Stimulated activated CD4-positive, alpha-beta T cell treated with anti-CD3 and anti-CD28 coated beads, Interleukin-12 subunit alpha, Interleukin-12 subunit beta, amount 100 ng/mL, for 4 hours (primary cell): ENCODE measurements at places on chromosomes 4 and X.
A peak's percentile ranks its signal among the peaks of the same experiment; 100 is the strongest.

- no peak for DNase-seq
Observed at GRCh38 chrX:148416142-148416541, 84.3 kb upstream of the AFF2 start.

GRCh38 chr4:161656594-161656993 is 507.2 kb downstream of the FSTL5 start:
- no peak for DNase-seq

DNA sequence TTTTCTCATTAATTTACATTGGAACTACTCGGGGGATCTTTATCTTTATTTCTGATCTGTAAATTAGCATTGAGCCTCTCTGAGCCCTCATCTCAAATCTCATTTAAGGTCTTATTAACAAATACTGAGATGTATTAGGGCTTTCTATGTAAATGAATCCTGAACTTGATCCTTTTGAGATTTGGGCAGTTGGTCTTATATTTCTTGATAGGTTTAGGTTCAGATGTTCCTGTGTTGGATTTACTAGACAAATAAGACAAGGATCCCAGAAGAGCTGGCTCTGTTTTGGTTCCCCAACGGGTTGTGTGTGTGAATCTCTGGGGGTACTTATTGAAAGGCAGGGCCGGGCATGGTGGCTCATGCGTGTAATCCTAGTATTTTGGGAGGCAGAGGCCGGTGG is 36.1 kb downstream of the LONRF3 start:
- DNase-seq: no peak

GRCh38 chrX:38618180-38618579 is 56.8 kb downstream of the TSPAN7 start:
- no peak for DNase-seq

GRCh38 chrX:16113978-16114565 is 9.3 kb upstream of the GRPR start:
- DNase-seq: no peak

- no peak for DNase-seq
Observed at GRCh38 chrX:2974961-2975360, 31.4 kb upstream of the ARSH start.

GRCh38 chr4:36709991-36710390 is 428.6 kb downstream of the DTHD1 start:
- no peak for DNase-seq

DNA sequence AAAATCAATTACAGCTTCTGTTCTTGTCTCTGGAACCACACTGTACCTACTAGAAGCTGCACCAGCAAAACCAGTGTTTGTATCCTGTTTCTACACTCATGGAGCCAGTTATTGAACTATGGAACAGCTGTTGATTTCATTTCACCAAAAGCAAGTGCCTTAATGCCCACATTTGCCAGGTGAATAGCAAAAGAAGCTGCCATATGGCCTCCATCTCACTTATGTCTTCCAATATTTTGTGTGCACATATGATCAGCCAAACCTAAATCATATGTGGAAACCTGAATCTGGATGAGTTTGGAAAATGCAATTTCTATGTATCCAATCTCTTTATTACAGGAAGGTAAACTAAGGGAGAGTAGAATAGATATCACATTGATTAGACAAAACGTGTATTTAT is 415.8 kb upstream of the GRID2 start:
- no peak for DNase-seq

DNA sequence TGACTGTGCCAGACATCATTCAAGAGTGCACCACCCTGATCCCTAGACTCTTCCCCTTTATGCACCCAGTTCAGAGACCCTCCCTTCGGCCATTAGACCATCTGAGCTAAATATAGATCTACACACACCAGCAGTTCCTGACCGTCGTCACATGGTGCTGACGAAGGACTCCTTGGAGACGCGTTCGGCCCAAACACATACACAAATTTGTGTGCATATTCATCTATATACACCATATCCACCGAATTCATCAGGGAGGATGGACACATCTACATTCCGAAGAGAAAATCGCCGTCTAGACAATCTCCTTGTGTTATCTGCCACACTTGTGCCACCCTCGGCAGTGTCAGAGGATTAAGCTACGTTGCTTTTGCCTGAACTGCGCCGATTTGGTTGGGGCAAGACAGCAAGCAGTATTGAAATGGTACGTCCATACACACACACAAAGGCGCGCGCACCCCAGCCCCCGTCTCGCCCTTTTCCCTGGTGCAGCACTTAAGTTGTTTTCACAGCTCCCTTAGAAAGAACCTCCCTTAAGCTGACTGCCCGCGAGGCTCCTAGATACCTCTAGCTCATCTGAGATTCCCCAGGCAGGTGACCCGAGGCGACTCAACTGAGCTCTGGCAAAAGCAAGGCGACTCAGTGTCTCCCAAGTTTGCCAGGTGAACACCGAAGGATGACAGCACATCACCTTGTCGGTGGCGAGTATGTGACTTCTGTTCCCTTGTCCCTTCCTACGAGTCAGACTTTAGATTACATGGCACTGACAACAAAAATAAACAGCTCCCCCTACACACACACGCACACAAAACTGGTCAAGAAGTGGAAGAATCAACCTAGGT is 1.0 kb downstream of the RASGEF1B start:
- DNase-seq: peak; percentile 25
